ENCODE measurements at places on chromosomes 2 and 18. TPM values are rescaled to one million over a fixed set of nuclear protein-coding genes. Genes with fewer than 3 reads are reported as not detected.

The APLF gene
- total RNA-seq = 1.2 TPM

- DNase-seq = peak; percentile 62
Measured at GRCh38 chr2:102112692-102113665, 29.6 kb upstream of the IL1R1 start.

DNA sequence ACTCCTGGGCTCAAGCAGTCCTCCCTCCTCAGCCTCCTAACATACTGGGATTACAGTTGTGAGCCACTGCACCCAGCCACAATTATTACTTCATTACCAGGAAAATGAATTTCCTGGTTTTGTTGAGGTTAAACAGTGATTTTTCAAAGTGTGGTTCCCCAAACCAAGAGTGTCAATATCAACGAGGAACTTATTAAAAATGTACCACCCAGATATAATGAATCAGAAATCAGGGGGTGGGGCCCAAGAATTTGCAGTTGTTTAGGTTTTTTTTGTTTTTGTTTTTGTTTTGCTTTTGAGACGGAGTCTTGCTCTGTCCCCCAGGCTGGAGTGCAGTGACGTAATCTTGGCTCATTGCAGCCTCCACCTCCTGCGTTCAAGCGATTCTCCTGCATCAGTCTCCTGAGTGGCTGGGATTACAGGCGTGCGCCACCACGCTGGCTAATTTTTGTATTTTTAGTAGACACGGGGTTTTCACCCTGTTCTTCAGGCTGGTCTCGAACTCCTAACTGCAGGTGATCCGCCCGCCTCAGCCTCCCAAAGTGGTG lies 94.1 kb downstream of the WDSUB1 start:
- DNase-seq = no peak

DNA sequence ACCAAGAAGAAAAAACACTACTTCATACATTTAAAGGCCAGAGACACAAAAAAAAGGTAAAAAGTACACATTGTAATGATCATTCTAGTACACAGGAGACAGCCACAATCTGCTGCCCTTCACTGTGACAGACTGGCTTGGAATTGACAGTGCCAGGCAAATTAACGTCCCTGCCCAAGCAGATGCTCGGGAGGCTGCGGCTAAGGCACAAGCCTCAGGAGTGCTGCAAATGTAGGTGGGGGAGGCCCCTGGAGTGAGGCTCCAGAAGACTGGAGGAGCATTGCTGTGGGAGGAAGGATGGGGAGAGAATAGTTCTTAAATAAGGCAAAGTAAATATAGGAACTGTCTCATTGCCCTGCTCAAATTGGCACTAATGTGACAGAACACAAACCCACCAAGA lies 18.6 kb downstream of the ERCC3 start:
- no peak for DNase-seq
